ENCODE measurements at places on chromosomes 1 and 21. TPM values are rescaled to one million over a fixed set of nuclear protein-coding genes. Genes with fewer than 3 reads are reported as not detected.

The RGS8 gene
- total RNA-seq: not detected

The INSRR gene
- not detected for total RNA-seq

The NMNAT2 gene
- total RNA-seq: 0.84 TPM

The ANXA9 gene
- total RNA-seq: 0.83 TPM

The EFCAB7 gene
- 4.0 TPM for total RNA-seq

The KCNK1 gene
- total RNA-seq: 18.1 TPM

The ARID4B gene
- total RNA-seq: 16.4 TPM

The CNKSR1 gene
- total RNA-seq: 0.45 TPM

The CACHD1 gene
- total RNA-seq: 1.7 TPM

The EFCAB14 gene
- 27.7 TPM for total RNA-seq

The CATSPERE gene
- 0.05 TPM for total RNA-seq

The STIL gene
- total RNA-seq: 9.8 TPM

The PLA2G4A gene
- total RNA-seq: 12.5 TPM

The ZNF683 gene
- total RNA-seq: not detected

Data from A549 treated with CpdA at 1 μM for 4 hours (cell line).